ENCODE measurements at places on chromosomes 3 and 15.

DNA sequence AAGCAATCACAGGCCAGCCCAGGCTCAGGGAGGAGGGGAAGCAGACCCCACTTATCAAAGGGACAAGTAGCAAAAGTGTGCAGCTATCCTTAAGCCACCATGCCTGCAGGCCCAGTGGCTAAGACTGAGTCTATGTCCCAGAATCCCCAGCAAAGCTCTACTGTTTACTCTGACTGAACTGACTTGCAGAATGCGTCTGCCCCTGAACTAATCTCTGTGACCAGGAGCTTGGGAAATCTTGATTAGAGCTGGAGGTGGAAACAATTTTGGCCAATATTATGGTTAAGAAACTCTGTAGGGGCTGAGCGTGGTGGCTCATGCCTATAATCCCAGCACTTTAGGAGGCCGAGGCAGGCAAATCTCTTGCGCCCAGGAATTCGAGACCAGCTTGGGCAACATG is 22.6 kb downstream of the DPH3 start:
- DNase-seq, result no peak

- DNase-seq, result no peak
Observed at GRCh38 chr15:56343879-56344278, 21.3 kb upstream of the TEX9 start.

DNA sequence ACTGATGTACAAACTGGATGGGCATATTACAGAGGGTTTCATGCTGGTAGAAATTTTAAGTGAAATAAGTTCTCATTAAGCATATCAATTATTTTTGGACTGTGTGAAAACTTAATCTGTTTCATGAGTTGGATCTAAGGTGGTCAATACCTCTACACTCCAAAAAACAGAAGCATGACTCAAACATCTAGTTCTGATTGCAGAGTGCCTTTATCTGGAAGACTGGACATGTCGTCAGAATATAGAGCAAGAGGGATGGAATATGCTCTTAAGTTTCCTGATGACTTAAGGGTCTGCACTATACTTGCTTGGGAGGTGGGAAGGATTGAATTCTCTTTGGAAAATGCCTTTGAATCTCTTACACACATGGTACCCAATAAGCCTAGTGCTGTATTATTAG is 138.3 kb downstream of the LPP start:
- DNase-seq, result no peak

DNA sequence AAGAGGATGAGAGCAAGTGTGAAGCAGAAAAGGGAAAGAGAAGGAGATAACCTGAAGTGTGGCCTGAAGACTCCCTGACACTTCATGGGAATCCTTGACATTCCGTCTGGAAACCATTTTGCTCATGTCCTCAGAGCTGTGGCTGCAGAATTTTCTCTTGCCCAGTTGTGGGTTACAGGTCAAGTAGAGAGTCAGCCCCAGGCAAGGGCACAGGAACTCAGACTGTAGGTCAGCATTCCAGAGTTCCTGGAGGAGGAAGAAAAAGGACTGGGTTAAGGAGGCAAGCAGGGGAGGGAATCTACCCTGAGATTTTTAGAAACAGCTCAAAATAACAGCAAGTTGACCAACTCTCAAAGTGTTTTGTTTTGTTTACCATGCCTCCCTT is 4.1 kb upstream of the THSD4 start:
- no peak for DNase-seq

GRCh38 chr3:85432081-85432480 is 473.3 kb downstream of the CADM2 start:
- no peak for DNase-seq

GRCh38 chr3:195571361-195571760 is 12.4 kb downstream of the APOD start:
- DNase-seq, result no peak
